ENCODE measurements at places on chromosomes 1 and 21.

- no peak for DNase-seq
Observed at GRCh38 chr1:31266547-31266946, 26.9 kb upstream of the NKAIN1 start.

DNA sequence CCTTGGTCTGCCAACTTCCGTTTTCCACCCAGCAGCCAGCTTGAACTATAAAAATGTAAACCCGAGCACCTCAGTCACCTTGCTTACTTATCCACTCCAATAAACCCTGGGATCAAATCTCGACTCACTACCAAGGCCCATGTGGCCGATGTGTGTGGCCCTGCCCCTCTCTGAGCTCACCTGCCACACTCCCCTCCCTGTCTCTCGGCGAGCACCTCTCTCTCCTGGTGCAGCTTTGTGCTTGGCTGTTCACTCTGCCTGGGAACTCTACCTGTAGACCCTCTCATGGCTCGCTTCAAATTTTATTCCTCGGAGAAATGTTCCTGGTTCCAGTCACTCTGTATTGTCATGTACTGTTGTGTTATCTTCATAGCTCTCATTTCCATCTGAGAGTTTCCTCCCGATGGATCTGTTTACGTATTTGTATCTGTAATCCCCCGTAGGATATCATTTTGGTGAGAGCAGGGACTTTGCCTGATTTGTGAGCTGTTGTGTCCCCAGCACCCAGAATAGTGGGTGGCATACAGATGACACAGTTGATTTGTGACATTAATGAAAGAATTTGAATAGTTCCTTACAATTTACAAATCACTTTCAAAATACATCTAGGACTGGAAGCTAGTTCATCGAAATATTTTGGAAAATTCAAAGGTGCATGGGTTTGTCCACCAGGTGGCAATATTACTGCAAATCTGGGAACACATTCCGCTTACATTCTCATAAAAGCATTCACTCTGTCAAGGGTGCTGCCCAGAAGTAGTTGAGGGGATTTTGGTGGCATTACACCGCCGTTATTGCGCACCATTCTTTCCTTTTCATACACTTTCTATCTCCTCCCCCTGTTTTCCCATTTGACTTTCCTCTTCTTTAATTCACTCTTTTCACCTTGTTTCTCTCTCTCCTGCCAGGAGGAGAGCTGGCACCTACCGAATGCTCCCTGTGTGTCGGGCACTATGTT lies 95.3 kb downstream of the ABCA4 start:
- DNase-seq, result peak; percentile 50

DNA sequence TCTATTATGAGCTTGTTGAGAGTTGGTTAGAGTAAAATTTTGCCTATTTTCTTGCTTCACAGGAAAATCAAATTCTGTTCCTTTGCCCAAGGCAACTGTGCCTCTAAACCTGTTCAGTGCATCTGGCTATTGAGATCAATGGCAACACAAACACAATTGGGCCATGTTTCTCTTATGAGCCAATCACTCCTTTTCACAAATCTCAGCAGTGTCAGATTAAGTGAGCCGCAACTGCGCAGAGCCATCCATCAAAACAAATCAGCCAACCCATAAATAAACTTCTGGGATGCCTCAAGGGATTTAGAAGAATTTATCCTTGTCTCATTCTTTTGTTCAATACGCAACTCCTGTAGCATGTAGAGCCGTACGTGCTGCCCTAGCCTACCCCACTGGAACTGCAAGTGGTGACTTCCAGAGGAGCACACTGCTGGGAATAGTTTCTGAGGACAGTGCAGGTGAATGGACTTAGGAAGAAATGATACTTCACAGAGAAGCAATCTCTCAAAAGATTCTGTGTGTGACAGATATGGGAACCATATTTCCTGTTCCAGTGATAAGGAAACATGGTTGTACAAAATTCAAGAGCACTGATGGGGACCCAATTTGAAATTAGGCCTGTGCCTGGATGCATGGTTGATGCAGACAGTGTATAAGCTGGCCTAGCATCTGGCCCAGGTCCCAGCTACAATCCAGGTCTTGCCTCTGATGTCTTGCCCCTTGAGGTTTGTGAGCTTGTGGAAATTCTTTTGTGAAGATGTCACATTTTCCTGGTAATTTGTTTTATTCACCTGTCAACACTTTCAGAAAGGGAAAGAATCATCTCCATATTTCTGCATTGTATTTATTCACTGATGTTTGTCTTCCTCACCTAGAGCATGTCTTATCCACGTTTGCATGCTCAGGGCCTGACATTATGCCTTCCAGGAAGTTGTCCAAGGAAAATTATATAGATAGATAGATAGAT lies 166.2 kb downstream of the URB2 start:
- no peak for DNase-seq

DNA sequence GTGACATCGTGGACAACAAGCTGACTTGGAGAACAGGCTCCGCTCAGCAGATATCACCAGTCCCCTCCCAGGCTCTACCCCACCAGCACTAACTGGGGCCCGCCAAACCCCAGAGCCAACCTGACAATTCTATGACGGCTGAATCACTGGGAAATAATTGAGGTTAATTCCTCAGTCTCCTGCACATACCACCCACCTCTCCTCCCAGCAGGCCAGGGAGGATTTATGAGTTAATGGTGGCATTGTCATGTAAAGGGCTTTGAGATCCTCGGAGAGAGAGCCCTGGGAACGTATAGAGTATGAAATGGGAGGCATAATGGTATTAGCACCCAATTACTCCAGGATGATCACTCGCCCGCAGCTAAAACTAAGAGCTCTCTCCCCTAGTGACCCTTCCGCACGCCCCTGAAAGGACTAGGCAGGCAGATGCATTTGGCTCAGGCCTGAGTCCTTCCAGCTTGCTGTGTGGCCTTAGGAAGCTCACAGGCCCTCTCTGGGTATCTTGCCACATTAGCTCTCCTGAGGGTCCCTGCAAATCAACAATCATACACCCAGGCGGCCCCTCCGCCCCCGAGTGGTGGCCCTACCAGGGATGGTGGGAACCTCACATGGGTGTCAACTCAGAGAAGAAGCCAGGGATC lies 27.3 kb upstream of the PAX7 start:
- DNase-seq, result no peak

DNA sequence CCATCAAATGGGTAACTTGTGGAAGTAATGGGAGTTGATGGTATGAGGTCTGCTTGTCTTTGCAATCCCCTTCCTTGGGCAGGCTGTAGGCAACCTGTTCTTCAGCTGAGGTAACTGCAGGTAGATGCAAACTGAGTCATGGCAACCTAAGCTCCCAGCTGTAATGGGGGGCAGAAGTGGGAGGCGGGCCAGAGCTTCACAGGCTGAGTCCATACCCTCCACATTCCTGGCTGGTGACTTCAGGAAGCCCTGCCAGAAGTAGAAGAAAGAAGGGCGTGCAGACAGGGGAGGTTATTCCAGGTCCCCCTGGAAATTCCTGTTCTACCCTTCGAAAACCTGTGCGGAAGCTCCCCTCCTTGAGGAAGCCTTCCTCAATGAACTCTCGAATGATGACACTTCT lies 44.9 kb downstream of the ARHGEF11 start:
- DNase-seq, result no peak

- DNase-seq, result no peak
Observed at GRCh38 chr21:40372506-40372905, 474.5 kb downstream of the DSCAM start.

GRCh38 chr1:51910221-51911000 lies 31.9 kb upstream of the NRDC start:
- no peak for DNase-seq

DNA sequence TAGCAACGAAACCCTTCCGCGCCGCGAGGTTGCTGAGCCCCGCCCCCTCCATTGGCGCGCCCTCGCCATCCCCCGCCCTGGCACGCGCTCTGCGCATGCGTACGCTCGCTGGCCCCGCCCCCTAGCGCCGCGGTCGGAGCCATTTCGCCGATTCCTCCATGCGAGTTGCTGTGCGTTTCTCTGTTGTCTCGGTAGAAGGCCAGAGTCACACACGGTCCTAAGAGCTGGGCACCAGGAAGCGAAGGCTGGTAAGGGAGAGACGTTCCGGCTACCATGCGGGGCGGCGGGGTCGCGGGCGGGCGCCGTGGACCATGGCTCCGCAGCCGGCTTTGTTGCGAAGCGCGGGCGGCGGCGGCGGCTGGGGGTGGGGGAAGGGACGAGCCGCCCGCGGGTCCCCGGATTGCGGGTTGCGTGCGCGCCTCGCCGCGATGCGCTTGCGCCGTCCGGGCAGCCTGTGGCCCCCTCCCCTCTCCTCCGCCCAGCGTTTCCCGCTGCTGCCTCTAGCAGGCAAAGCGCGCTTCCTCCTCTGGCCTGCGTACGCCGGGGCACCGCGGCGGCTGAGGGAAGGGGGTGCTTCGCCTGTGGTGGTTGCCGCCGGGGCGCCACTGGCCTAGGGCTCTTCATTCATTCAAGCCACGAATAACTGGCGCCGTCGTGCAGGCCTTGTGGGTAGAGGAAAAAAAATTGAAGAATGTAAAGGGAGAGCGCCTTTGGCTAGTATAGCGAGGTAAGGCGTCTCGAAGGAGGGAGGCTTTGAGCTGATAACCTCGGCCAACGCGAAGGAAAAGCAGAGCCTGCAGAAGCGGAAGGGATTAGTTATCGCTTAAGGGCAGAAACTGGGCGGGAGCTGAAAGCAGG lies at the start of gene DHX9:
DHX9 (plus strand) TSS at position 139 of the 858 bp plus-strand sequence. CDS start 3,220 bp downstream, outside the sequence.
- peak; percentile 97 for DNase-seq

DNA sequence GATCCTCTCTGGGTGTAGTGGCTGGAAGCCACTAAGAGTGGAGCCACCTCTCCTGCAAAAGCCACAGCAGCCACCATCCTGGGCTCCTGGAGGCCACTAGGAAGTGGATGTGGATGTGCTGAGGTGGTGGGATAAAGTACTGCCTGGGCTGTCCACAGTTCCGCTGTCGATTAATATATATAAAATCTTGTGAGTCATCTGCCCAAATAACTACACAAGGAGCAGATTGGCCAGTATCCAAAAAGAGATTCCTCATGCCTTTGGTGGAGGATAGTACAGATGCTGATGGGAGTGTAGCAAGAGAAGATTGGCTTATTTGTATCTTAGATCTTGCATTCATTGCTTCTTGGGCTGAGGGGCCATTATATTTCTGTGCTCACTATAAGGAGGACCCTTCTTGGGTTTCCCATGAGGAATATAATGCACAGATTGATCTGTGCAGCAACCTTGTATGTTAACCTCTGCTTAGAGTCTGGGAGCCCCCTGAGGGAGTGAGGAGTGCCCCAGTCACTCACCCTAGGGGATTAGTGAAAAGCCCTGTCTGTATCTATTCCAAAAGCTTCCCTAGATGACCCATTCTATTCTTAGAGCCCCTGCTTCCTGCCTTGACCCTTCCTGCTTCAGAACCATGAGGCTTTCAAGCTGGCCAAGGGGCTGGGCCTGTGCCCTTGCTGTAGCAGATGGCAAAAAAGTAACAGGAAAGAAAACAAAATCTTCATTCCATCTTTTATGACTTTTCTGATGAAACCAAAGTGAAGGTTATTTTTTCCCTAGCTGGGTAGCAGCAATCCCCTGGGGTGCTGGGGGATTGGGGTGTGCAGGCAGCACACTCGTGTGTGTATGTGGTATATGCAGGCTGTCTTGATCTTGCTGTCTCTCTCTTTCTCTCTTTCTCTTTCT lies 31.7 kb downstream of the RCSD1 start:
- no peak for DNase-seq
